ENCODE measurements at places on chromosomes 7 and 10. TPM values are rescaled to one million over a fixed set of nuclear protein-coding genes. Genes with fewer than 3 reads are reported as not detected.
A peak's percentile ranks its signal among the peaks of the same experiment; 100 is the strongest.

DNA sequence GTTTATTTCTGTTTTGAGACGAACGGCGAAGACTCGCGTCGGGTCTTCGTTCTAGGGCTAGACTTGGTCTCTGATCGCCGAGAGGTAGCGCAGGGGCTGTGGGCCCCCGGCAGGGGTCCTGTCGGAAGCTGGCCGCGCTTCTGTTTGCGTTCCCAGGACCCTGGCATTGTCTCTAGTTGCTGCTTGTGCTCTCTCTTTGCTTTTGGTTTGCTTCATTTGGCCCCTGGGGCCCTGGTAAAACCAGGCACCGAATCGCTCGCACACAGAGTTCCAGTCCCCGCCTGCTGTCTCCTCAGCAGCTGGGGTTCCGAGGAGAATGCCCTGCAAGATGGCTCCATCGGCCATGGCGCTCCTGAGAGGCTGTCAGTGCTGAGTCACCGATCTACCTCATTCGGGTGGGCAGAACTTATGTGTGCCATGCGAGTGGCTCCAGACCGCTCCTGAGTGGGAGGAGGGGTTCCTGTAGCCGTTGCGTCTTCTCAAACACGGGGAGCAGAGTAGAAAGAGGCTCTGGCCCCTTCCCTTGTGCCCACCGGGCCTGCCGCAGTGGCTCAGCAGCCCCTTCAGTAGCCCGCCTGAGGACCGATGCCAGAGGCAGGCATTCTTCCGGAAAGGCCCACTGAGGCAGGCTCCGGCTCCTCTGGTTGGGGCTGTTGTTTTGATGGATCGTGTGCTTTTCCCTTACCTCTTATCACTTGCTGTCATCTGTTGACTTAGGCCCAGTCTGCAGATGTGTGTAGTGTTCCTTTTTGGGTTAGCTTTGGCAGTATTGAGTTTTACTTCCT, 826 bp downstream of the CHPF2 start:
- H3K27ac ChIP-seq = peak overlapping the region; percentile 72
- no peak for DNase-seq
- peak overlapping the region; percentile 93 for H3K4me3 ChIP-seq
- H3K36me3 ChIP-seq = peaks cover 10% of the 10 kb centered on the region

DNA sequence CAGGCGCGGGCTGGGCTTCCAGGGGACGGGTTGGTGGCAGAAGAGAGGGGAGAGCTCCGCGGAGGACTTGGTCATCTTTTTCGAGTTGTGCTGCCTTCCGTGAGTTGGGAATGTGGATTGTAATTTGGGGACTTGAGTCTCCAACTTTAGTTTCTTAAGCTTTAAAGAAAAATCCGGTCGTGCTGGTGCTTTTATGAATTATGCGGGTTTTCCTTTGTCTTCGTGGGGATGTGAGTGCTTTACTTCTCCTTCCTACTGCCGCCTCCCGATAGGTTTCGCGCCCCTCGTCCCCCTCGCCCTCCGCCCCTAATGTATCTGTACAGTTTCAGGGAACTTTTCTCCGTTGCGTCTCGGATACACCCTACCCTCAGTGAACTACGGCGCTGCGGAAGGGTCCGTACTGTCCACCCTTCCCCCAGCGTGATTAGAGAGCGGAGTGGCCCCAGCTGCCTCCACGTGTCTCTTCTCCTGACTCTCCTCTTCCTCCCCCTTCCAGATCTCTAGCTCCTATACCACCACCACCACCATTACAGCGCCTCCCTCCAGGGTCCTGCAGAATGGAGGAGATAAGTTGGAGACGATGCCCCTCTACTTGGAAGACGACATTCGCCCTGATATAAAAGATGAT, 649 bp downstream of the SCD start:
- H3K36me3 ChIP-seq = peaks cover 47% of the 10 kb centered on the region
- no peak for DNase-seq
- H3K4me1 ChIP-seq = peaks cover 47% of the 10 kb centered on the region

DNA sequence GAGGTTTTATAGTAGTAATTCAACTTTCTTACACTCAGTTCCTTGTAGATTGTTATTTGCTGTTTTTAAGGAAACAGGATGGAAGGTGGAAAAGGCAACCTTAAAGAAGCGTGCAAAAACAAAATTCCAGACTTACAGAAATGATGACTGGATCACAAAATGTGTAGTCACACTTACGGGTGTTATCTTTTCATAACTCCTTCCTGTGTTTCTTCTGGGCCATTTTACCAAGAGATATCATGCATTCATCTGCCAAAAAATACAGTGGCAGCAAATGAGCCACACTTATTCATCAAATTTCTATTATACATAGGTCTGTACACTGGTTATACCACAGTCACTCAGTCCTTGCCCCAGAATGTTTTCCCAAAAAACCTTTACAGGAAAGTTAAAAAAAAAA, 94.3 kb upstream of the IL6 start:
- no peak overlapping the region for H3K27ac ChIP-seq
- no peaks in the 10 kb centered on the region for H3K27me3 ChIP-seq
- H3K4me3 ChIP-seq = no peak overlapping the region
- no peak for DNase-seq

GRCh38 chr7:2440608-2441245, 35.5 kb downstream of the GRIFIN start:
- no peaks in the 10 kb centered on the region for H3K4me1 ChIP-seq
- no peak overlapping the region for H3K4me3 ChIP-seq
- H3K27me3 ChIP-seq = no peaks in the 10 kb centered on the region

DNA sequence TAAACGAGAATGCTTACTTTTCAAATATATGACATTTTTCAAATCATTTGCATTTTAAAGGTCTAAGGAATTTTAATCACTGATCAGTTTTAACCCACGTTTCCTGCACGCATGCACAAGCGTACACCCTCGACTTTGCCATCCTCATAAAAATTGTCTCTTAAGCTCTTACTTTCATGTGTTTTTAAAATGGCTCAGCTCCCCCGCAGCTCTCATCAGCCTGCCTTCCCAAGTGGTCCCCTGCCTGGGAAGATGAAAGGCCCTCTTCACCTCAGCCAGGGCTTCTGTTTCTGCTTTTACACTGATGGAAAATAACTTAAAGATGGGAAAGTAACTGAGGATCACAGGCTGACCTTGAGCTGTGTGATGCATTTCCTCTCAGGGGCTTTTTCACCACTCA, 131.6 kb upstream of the LSM8 start:
- no peak overlapping the region for H3K27ac ChIP-seq
- DNase-seq = no peak
- H3K27me3 ChIP-seq = no peaks in the 10 kb centered on the region
- no peaks in the 10 kb centered on the region for H3K4me1 ChIP-seq

DNA sequence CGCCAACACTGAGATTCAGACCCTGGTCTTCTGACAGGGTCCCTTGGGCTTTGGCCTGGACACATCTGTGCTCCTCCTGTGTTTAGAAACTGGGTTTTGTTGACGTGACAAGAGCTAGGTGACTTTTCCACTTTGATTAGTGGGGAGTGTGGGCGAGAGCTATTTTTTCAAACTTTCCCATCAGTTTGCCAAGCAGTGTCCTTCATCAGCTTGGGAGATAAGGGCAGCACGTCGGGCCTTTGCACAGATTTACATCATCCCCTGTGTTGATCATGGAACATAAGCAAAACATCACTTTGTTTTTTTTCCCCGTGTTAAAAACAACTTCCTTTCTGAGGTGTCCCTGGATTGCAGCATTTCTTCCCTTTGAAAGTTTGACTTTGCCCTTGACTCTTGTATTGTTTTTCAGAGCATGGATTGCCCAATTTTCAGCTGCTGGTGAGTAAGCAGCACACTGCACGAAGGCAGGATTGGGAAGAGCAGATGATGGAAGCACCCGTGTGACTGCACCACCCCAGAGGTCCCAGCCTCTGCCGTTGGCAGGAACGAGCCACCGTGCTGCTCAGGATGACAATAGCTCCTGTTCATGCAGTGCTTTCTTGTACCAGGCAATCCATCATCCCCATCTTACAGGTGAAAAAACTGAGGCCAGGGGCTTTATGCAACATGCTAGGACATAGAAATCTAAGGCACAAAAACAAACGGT, 6.4 kb upstream of the IGFBP1 start:
- no peak overlapping the region for H3K27ac ChIP-seq
- peaks cover 16% of the 10 kb centered on the region for H3K4me1 ChIP-seq
- H3K27me3 ChIP-seq = no peaks in the 10 kb centered on the region

DNA sequence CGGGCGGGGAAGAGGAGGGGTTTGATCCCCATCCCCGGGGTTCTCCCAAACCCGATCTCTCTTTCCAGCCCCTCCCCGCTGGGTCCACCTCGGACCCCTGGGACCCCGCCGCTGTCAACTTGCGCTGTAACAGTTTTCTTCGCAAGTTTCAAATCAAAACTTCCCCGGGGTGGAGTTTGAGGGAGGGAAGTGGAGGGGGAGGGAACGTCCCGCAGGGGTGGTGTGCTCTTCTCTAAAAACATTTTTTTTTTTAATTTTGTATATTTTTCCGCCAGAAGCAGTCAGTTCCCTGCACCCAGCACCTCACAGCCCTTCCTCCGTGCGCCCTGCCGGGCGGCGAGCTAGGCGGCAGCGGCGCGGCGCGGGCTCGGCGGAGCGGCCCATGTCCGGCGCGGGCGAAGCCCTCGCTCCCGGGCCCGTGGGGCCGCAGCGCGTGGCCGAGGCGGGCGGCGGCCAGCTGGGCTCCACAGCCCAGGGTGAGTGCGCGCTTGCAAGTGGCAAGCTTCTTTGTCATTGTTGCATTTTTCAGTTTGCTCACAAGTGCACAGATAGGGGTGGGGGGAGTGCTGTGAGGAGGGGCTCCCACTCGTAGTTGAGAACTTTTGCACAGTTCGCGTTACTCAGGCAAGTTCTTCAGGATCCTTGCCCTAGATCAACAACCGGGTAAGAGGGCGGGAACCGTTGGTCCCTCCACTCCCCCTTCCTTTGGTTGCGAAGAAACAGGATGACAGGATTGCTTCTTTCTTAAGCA, 933 bp downstream of the MDFIC start:
- H3K4me1 ChIP-seq = no peaks in the 10 kb centered on the region
- no peaks in the 10 kb centered on the region for H3K36me3 ChIP-seq
- peak overlapping the region; percentile 52 for H3K4me3 ChIP-seq
- no peaks in the 10 kb centered on the region for H3K27me3 ChIP-seq
- no peak for DNase-seq
- peak overlapping the region; percentile 50 for H3K27ac ChIP-seq

DNA sequence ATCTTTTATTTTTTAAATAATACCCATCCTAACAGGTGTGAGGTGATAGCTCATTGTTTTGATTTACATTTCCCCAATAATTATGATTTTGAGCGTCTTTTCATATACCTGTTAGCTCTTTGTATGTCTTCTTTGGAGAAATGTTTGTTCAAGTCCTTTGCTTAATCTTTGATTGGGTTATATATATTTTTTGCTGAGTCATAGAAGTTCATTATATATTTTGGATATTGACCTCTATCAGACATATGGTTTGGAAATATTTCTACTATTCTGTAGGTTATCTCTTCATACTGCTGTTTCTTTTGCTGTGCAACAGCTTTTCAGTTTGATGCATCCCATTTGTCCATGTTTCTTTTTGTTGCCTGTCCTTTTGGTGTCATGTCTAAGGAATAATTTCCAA, 23.6 kb upstream of the HYAL4 start:
- no peaks in the 10 kb centered on the region for H3K4me1 ChIP-seq
- DNase-seq = no peak
- no peaks in the 10 kb centered on the region for H3K27me3 ChIP-seq
- no peak overlapping the region for H3K27ac ChIP-seq
- H3K4me3 ChIP-seq = no peak overlapping the region

GRCh38 chr7:36205803-36206202, 52.7 kb downstream of the EEPD1 start:
- H3K36me3 ChIP-seq = no peaks in the 10 kb centered on the region
- no peaks in the 10 kb centered on the region for H3K27me3 ChIP-seq
- no peak for DNase-seq
- no peak overlapping the region for H3K4me3 ChIP-seq

DNA sequence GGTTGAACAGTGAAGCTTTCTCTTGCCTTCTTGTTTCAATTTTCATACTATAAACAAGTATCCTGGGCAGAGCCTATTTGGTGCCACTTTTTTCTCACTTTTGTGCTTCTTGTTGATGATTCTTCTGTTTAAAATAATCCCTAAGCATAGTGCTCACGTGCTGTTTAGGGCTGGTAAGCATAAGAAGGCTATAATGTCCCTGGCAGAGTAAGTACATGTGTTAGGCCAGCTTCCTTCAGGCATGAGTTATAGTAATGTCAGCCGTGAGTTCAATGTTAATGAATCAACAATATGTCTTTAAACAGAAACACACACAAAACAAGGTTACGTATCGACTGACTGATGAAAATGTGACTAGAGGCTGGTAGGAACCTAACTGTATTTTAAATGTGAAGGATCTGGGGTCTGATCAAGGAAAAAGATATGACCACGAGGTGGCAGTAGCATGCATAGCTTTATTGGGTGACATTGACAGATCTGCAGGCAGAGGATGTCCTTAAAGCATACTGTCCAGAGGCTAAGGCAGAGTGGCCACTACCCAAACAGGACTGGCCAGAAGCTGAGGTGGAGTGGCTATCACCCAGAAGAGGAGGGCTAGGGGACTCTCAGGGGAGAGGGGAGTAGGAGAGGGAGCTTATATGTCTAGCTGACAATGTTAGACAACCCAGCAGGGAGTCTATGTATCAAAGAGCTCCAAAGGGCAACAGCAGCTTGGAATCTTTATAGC, 113.7 kb downstream of the BRAF start:
- peak; percentile 53 for DNase-seq
- no peak overlapping the region for H3K4me3 ChIP-seq
- no peaks in the 10 kb centered on the region for H3K27me3 ChIP-seq
- H3K27ac ChIP-seq = no peak overlapping the region

GRCh38 chr10:121368347-121369025, 229.8 kb downstream of the FGFR2 start:
- no peaks in the 10 kb centered on the region for H3K4me1 ChIP-seq
- no peak for DNase-seq
- no peak overlapping the region for H3K4me3 ChIP-seq
- H3K36me3 ChIP-seq = no peaks in the 10 kb centered on the region

DNA sequence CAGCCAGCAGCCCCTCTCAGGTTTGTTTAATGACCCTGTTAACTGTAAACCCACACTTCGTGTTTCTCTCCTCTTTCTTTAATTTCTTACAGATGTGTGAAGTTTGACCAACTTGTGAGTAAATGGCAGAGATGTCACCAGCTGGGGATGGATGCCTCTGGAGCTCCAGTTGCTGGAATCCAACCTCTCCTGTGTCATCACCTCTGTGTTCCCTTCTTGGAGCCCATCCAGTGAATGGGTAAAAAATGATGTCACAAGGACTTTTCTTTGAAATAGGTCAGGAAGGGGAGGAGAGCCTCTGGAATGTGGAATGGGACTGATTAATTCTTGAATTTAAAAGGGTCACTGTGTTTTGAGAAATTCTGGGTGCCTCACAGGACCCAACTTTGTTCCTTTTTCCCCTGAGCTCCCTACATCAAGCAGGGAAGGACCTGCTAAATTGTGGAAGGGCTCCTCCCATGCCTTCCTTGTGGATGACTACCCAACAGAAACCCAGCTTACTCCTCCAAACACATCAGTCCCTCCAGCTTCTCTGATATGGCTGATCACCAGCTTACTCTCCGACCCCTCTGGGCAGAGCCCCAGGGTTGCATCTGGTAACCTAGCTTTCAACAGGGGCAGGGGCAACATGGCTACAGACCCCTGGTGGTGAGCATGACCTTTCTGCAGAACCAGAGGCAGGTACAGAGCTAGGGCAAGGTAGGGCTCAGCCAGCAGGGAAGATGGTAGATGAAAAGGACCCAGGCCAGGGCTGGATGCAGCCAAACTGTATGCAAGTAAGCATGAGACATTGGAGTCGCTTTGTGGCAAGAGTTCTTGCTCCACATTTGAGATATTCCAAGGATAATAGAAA, 67.5 kb downstream of the STRA8 start:
- H3K27me3 ChIP-seq = peaks cover 6% of the 10 kb centered on the region
- no peaks in the 10 kb centered on the region for H3K4me1 ChIP-seq
- no peak overlapping the region for H3K27ac ChIP-seq
- no peaks in the 10 kb centered on the region for H3K36me3 ChIP-seq

The AGBL3 gene
- 1.9 TPM for total RNA-seq

The JCAD gene
- total RNA-seq = 17.5 TPM

The TCAF1 gene
- 58.4 TPM for total RNA-seq

The PRPS1L1 gene
- total RNA-seq = not detected

The ADRB1 gene
- total RNA-seq = 0.89 TPM

Data from HCT116 (cell line).